ELR (cell line): ENCODE measurements at places on chromosomes 16 and 17.

- no peak for DNase-seq
These were observed 5.8 kb downstream of the PRSS27 start for GRCh38 chr16:2713985-2714774.

- DNase-seq, result no peak
These were observed 103.8 kb upstream of the NOL11 start for GRCh38 chr17:67613961-67614360.

GRCh38 chr16:85006639-85007038 lies 4.7 kb downstream of the ZDHHC7 start:
- no peak for DNase-seq

DNA sequence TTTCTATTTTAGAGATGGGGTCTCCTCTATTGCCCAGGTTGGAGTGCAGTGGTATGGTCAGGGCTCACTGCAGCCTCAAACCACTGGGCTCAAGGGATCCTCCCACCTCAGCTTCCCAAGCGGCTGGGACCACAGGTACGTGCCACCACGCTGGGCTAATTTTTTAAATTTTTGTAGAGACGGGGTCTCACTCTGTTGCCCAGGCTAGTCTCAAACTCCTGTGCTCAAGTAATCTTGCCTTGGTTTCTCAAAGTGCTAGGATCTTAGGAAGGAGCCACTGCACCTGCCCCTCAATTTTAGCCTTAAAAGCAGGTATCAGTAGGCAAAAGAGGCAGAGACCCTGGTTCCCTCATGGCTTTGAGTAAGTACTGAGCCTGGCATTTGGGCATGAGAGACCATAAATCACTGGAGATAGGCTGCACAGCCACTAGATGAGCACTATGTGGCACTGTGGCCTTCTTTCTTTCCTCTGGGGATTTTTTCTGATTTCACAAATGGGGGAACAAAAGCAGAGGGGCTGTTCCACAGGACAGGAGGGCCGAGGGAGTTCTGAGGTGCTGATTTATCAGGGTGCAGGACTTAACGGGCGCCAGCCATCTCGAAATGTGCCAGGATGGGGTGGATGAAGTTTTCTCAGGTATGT lies 82.2 kb downstream of the PLXDC1 start:
- peak; percentile 74 for DNase-seq

- DNase-seq, result peak; percentile 70
These were observed 692 bp upstream of the SOCS1 start for GRCh38 chr16:11256661-11257130.

- DNase-seq, result no peak
These were observed 1.9 kb upstream of the DNASE1 start for GRCh38 chr16:3652373-3653195.

DNA sequence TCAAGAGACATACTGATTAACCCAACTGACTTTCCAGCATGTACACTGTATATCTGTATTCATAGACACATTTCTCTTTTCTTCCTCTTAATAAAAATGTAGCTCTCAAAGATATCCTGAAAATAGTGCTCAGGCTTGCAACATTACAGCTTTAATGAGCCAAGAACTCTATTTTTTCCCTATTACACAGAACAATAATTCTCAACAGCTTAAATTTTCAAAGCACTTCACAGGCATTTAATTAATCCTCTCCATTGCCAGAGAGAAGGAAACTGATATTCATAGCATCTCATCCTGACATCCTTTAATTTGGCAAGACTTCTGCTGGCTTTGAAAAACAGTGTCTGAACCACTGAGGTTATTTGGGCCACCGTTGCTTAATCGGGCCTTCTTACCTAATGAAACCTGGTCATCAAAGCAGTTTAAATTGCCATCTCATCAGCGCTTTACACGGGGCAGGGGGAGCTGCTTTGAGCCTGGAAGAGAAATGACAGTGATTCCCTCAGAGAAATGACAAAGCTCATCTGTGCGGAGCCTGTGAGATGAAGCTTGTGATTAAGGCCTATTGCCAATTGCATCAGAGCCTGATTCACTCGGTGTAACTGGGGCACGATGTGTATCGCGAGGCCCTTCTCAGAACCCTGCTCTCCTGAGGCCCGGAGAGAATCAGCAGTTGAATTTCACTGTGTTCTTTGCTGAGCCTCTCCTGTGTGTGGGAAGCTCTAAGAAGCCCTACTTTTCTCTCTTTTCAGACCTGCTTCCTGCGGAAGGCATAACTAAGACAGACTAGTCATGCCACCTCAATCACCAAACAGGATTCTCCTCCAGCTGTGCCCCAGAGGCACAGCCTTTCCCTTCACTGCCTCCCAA lies 8.5 kb upstream of the SIAH1 start:
- peak; percentile 28 for DNase-seq

DNA sequence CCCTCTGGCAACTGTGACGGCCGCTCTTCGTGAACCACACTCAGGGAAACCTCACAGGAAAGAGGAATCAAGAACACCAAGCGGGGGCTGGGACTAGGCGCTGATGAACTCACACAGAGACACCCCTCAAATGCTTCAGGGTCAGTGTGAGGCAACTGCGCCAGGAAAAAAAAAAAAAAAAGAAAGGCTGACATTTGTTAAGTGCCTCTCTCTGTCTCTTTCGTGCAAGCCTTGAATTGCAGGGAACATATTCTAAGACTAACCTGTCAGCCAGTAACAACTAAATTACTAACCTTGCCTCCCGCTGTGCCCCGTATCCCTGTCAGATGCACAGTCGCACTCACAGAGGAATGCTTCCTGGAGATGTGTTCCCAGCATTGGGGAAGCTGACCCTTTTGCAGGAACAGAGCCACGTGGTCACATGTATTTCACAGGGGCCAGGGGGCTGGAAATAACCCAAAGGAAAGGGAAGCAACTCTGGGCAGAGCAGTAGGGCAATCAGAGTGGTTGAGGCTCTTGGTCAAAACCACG lies 247.8 kb downstream of the XYLT1 start:
- no peak for DNase-seq

DNA sequence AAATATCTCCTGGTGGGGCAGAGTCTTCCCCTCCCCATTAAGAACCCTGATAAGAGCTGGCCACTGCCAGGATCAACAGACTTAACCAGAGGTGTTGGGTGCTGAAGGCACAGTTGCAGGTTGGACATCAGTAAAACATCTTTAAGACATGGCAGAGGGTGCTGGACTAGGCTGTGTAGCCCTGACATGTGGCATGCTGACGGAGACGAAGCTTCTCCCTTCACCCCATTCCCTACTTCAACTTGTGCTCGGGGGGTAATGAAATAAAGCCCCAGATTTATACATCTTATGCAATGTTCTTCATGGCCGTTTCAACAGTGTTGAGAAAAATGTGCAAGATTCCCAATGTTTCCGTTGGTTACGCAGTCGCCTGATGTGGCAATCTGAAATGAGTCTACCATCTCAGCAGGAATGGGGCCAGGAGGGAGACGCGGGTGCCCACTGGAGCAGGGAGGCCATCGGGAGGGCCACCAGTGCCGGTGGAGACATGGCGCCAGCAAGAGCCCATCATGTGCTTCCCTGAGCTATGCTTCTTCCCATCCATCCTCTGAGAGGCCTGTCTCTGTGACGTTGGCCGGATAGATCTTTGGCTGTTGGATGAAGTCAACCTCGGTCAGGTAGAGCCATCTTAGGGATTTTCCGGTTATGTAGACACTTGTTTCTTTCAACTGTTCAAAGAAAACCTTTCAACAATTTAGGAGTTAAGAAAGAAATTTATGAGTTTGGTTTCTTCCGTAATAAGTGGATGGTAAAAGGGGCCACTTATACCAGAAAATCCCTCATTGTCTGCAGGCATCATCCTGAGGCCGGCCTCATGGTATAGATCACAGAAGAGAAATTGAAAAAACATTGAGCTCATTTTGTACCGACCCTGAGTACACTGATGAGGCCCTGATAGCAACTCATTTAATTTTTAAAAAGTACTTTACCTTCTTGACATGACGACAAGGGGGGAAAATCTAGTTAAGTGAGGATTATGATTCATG lies 6.4 kb downstream of the IRF8 start:
- no peak for DNase-seq

DNA sequence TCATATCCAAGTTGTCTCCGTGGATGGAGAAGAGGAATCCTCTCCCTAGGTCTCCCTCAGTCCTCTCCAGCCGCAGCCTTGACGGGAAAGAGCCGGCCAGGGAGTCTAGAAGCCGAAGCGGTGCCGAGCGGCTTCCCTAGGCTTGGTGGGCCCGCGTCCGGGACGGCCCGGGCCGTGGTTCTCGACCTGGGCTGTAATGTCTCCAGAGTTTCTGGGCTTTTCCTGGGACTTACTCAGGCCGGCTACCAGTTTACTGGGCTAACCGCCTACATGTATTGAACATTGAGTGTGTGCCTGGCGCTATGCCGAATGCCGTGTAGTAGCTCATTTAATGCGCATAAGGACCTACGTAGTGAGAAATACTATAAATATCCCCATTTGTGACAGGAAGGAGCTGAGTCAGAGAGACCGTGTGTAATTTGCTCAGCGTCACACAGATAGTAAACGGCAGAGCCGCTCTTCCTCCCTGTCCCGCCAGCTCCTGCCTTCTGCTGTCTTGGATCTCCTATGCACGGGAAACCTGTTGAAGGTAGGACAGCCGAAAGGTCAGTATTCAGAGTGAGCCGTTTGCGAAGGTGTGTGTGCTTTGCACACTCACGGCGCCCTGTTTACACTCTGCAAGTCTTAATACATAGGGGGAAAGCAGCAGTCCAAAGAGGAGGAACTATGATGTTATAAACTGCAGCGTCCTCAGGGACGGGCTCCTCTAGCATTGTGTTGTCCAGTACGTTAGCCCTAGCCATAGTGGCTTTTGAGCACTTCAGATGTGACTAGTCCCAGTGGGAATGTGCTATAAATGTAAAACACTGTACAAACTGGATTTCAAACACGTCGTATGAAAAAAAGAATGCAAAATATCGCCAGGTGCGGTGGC lies 723 bp upstream of the SPAG5 start:
- peak; percentile 97 for DNase-seq

GRCh38 chr17:66142428-66142827 lies 49.5 kb downstream of the CEP112 start:
- no peak for DNase-seq

- DNase-seq, result peak; percentile 94
These were observed at the start of the genes ACADVL and DLG4 for GRCh38 chr17:7219812-7220592. Gene ACADVL, plus strand, starts transcription at chr17:7219938. Its CDS starts 47 bp downstream, at chr17:7219985. Gene DLG4, minus strand, starts transcription at chr17:7219836.

DNA sequence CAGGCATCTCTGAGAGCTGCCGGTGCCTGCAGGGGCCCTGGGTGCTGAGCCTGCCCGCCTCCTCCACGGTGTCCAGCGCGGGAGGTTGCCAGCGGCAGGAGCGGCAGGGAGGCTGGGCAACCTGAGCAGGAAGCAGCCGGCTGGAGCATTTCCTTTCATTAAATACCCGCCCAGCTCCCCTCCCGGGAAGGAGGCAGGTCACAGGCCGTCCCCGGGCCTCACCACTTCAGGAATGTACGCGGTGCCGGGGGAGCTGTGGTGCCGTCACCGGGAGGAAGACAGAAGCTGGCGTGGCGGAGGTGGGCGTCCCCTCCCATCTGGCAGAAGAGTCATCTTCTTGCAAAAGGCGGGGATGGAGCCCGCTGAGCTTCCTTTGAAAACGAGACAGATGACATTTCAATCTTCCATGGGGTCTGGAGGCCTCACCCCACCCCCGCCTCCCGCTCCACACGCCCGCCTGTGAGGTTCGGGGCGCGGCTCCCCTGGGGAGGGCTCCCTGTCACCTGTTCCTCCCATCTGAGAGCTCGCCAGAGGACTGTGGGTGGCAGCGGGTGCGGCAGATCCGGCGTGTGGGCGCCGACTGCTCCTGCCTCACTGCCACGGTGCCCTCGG lies 16.0 kb downstream of the SOX8 start:
- DNase-seq, result peak; percentile 36

GRCh38 chr16:13307255-13307654 lies 405.9 kb downstream of the SHISA9 start:
- peak; percentile 64 for DNase-seq

DNA sequence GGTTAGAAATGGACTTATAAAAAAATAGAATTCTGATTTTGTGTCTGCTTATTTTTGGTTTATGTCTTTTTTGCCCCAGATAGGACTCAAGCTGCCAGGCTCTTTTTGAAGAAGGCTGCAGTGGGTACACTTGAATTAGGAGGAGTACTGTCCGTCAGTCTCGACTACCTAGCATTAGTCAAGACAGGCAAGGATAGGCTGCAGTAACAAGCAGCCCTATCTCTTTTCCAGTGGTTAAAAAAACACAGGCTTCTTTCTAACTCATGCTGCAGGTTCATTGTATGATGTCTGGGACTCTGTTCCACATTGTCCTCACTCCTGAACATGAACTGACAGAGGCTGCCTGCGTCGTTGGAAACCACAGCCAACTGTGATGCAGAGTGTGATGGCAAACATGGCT lies 8.0 kb downstream of the C16orf46 start:
- DNase-seq, result no peak

DNA sequence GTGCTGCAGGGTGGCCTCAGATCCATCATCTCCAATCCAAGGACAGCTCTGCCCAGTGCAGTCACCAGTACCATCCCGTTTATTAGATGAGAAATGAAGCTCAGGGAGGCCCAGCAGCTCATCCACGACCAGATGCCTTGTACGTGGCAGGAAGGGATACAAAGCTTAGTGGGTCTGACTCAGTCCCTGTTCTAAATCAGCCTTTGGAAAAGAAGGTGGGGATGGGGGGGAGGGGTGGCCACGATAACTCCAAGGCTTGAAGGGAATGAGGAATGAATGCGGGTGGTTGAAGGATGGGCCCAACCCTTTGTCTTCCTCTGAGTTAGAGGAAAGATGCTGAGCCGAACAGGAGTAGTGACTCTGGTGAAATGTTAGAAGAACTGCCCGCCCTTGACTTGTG lies 25.8 kb downstream of the LLGL2 start:
- DNase-seq, result peak; percentile 17

DNA sequence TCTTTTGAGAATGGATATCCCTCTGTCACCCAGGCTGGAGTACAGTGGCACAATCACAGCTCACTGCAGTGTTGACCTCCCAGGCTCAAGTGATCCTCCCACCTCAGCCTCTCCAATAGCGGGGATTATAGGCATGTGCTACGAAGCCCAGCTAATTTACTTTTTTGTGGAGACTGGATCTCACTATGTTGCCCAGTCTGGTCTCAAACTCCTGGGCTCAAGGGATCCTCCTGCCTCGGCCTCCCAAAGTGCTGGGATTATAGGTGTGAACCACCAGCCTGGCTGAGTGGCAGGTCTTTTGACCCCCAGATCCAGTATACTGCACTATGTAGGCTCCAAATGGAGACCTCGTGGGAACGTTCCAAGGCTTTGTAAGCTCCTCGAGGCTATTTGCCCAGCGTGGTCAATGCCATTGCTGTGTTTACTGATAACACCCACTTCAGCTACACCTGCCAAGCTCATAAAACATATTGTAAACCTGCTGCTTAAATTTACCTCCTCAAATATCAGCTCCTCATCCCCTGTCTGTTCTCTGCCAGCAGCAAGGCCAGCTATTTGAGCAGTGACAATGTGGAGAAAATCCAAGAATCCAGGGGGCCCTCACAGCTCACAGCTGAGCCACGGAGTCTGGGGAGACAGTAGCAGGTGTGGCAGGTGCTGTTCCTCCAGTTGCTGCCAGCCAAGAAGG lies 16.2 kb upstream of the KIFC3 start:
- DNase-seq, result no peak

DNA sequence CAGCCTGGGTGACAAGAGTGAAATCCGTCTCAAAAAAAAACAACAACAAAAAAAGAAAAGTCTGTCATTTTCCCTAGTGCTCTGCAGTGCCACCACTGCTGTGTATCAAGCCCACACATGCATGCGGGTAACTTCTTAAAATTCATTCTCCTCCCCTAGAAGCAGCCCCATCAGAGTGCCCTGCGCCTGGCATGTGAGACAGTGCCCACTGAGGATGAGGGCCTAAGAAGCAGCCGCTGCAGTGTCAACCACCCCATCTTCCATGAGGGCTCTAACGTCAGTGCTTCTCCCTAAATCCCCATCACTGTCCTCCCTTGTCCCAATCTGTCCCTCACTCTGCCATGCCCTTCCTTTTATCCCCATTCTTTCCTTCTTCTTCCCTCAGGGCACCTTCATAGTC lies 10.2 kb downstream of the COX6A2 start:
- DNase-seq, result no peak

GRCh38 chr17:68775318-68775717 lies 174.2 kb upstream of the FAM20A start:
- peak; percentile 27 for DNase-seq
